Astrocyte (in vitro differentiated cells and primary cell): ENCODE measurements at places on chromosomes 13 and 19.

DNA sequence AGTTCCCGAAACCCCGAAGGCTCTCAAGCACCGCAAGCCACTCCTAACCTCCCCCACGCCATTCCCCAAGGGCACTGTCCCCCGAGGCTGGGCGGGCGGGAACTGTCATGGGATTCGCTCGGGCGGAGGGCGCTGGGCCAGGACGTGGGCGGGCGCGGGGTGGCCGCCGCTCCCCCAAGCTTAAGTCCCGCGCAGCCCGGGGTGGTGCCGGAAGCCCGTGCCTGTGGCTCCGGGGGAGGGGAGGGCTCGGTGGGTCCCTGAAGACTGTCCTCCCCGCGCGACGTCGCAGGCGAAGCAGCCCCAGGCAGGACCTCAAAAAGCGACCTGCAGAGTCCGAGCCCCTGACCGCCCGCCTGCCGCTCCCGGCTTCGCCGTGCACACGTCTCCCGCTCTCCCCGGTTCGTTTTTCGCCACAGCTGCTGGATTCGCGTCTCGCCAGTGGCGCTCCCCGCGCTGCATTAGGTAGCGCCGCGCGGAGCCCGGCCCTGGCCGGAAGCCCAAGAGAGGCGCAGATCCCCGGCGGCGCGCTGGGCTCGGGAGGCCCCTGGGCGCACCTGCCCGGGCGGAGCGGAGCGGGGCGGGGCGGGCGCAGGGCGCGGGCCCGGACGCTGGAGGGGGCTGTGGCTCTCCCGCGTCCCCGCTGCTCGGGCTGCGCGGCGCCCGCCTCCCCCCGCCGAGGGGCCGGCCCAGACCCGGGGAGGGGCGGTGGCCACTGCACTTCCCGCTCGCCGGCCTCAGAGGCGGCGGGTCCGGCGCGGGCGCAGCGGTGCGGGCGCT lies at the start of gene FARP1:
TSS of gene FARP1 (plus strand) at position 715 of the 777 bp plus-strand sequence. CDS start 70,149 bp downstream, outside the sequence.
- DNase-seq: peak; percentile 41

- DNase-seq: no peak
Measured at GRCh38 chr13:21799671-21800070, 128.8 kb downstream of the FGF9 start.

- DNase-seq: no peak
Measured at GRCh38 chr13:61531383-61532065, 115.9 kb upstream of the PCDH20 start.

DNA sequence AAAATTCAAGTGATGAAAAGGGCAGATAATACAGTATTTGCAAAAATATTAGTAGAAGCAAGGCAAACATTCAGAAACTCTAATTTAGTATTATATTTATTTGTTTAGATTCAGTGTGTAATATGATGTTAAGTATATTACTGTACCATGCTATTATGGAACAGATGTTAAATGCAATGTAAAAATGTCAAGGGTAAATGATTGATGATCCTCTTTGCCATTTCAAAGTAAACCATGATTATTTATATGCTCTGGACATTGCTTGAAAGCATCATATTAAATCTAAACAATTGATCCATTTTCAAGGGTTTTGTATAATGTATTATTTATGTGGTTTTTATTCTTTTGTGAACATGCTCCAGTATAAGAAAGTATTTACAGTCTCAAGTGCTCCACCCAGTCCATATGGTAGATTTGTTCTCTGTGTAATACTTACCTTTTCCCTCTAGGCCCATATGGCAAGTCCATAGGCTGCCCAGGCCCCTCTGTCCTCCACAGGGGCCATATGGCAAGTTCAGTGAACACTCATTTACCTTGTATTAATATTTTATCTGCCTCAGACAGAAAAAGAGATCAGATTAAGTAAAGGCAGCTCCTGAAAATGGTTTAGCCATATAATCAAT lies 353.5 kb downstream of the DACH1 start:
- no peak for DNase-seq

- DNase-seq: no peak
Measured at GRCh38 chr13:37601648-37602440, 3.3 kb upstream of the POSTN start.

- DNase-seq: no peak
Measured at GRCh38 chr19:27767234-27767633, 1445.7 kb downstream of the UQCRFS1 start.

DNA sequence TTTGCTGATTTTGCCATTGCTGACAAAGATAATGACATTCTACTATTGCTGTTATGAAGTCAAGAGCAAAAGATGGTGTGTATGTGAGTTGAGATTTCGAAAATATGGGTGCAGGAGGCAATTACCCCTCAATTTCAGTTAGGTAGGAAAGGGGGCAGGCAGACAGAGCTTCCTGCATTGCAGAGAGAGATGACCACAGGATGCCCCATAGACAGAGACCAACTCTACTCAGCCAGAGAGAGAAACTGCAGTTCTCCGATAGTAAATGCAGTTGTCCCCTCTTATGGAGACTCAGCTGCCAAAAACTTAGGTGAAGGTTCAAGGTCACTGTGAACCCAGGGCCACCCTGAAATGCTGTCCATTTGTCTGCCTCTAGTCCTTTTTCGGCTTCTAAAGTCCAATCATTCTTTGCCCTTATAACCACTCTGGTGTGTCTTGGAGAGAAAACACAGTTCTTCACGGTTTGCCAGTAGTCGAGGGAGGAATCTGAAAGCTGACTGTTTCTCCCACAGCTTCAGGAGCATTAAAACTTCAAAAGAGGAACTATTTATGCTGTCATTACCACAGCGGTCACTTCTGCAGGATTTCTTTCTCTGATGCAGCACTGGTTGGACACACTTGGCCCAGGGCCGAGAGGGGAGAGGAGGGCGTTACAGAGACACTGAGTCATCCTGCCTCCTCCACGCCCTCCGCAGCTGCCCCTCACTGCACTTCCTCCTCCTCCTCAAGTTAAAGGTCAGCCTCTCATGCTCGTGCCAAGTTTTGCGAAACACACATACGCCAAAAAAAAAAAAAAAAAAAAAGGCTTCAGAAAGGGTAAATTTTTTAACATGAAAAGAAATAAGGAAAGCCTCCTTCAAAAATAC lies 264.3 kb downstream of the FOXO1 start:
- peak; percentile 96 for DNase-seq

- DNase-seq: no peak
Measured at GRCh38 chr13:48797761-48798160, 144.0 kb downstream of the CYSLTR2 start.

GRCh38 chr13:51726446-51727193 lies 77.3 kb downstream of the DHRS12 start:
- DNase-seq: peak; percentile 65

- DNase-seq: no peak
Measured at GRCh38 chr13:77225946-77226345, 100.9 kb downstream of the MYCBP2 start.

- DNase-seq: no peak
Measured at GRCh38 chr13:104841110-104841509, 1694.4 kb downstream of the EFNB2 start.

DNA sequence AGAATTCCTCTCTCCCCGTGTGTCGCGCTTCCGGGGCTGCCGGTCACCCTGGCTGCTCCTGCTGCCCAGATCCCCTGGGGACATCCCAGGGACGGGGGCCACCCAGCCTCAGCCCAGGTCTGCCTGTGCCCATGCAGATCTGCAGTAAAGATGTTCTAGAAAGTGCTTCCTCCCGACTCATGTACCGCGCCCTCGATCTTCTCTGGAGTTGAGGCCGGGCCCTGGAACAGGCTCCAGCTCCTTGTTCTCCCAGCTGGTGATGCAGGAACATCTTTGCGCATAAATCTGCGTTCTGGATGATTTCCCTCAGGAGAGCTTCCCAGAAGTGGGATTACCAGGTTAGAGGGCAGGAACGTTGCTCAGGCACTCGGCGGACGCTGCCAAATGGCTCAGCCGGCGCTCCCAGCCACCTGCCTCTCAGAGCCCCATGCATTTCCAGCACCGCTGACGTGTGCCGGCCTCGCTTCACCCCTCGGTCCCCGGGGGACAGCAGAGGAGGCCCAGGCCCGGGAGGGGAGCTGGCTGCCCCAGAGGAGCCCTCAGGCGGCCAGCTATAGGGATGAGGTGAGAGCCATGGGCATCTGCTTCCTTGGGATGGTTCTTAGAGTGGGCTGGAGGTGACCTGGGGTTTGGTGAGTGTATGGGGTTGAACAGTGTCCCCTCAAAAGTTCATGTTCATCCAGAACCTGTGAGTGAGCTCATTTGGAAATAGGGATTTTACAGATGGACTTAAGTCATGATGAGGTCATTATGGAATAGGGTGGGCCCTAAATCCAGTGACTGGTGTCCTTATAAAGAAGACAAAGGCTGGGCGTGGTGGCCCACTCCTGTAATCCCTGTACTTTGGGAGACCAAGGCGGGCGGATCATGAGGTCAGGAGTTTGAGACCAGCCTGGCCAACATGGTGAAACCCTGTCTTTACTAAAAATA lies 42.6 kb downstream of the CRTC1 start:
- no peak for DNase-seq

- DNase-seq: no peak
Measured at GRCh38 chr19:412356-413355, 3.7 kb upstream of the C2CD4C start.

DNA sequence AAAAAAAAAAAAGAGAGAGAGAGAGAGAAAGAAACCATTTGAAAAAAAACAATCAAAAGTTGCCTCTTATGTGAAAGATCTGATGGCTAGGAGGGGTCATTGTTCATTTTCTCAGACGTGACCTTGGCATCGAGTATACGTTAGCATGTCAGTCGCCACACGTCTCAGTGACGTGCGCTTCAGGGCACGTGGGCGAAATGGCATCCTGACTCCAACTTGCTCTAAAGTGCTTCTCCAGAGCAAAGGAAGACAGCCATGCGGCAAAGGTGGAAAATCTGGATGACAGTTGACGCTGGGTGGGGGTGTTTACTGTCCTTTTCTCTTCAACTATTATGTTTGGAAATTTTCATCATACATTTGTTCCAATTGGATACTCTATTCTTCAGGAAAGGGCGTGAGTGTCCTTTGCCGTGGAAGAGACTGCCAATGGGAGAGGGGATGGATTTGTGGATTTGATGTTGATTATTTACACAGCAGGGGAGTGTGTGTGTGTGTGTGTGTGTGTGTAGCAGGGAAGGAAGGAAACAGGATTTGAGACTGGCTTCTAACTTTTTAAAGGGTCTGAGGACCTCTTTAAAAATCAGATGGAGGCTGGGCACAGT lies 25.0 kb downstream of the KLF2 start:
- DNase-seq: no peak

DNA sequence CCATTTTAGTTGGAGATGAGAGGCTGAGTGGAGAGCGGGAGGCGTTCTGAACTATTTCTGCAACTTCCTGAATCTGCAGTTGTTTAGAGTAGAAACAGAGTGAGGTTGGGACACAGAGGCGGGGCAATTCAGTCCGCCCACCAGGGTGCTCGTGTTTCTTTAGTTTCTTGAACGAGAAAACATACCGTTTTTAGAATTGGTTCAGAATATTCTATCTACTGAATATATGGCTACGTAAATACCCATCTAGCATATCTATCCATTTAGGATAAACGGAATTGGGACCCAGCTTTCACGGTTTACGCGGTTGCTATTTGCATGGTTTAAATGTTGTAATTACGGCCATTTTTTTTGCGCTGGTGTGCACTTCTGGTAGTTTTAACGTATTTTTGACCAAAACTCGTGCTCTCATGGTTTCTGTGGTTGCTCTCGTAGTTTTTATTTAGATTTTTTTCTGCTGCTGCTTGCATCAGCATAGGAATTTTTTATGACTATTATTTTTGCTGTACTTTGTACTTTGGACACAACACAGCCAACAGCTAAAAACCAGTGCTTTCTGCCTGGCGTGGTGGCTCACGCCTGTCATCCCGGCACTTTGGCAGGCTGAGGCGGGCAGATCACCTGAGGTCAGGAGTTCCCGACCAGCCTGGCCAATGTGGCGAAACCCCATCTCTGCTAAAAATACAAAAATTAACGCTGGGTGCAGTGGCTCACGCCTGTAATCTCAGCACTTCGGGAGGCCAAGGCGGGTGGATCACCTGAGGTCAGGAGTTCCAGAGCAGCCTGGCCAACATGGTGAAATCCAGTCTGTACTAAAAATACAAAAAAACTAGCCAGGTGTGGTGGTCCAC lies 32.7 kb downstream of the TIMM13 start:
- no peak for DNase-seq

- no peak for DNase-seq
Measured at GRCh38 chr19:42048992-42049391, 21.0 kb downstream of the GRIK5 start.

DNA sequence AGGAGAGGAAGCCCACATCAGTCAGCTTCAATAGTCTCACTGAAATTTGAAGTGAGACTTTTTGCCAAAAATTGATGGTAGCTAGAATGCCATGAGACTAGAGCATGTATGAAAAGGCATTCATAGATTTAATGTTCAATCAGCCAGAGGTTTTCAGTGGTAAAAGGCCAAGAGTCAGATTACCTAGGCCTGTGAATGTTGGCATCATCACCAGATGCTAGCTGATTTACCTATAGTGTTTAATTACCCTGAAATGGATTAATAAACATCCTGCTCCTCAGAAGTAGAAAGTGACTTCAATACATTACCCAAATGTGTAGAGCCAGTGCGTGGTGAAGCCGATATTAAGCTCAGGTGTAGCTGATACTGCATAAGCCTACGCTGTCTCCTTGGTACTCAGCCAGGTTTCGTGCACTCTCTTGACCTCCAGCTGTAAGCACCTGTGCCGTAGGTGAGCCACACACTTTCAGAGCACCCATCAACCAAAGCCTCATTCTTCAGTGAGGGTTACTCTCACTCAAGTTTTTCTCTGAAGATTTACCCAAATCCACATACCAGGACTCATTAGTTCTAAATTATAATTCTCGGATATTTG lies 1140.3 kb upstream of the SLC10A2 start:
- no peak for DNase-seq

- DNase-seq: no peak
Measured at GRCh38 chr13:43688227-43688907, 98.4 kb downstream of the ENOX1 start.
